Stimulated activated CD4-positive, alpha-beta T cell treated with anti-CD3 and anti-CD28 coated beads, Interleukin-4, amount 100 ng/mL, for 24 hours (primary cell): ENCODE measurements at places on chromosomes 16 and 17.

GRCh38 chr17:35376245-35376644 is 2.8 kb upstream of the SLFN11 start:
- no peak for DNase-seq

- DNase-seq = no peak
These were observed 105.2 kb upstream of the ZNF750 start for GRCh38 chr17:82944990-82945389.

DNA sequence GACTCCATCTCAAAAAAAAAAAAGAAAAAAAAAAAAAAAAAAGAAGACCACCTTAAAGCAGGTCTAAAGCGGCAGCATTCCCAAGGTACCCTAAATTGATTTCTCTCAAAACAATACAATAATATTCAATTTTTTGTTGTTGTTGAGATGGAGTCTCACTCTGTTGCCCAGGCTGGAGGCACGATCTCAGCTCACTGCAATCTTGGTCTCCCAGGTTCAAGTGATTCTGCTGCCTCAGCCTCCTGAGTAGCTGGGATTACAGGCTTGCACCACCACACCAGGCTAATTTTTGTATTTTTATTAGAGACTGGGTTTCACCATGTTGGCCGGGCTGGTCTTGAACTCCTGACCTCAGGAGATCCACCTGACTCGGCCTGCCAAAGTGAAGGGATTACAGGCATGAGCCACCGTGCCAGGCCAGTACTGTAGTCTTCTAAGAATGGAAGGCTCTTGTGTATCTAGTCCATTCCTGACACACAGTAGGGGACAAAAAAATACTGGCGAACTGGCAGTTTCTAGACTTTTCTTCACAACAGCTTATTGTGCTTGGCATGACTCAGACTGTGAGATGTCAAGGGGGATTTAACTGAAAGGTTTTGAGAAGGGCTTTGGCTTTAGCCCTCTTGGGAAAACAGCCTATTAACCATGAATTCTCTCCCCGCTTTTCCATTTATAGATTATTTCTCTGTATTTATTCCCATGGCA is 17.3 kb downstream of the CDR2 start:
- DNase-seq = peak; percentile 22

GRCh38 chr17:57259817-57260216 is 3.5 kb downstream of the MSI2 start:
- DNase-seq = no peak

- DNase-seq = no peak
These were observed 4.6 kb downstream of the CNGB1 start for GRCh38 chr16:57966204-57966771.

- no peak for DNase-seq
These were observed 55.6 kb downstream of the CYLD start for GRCh38 chr16:50797456-50797855.

- no peak for DNase-seq
These were observed 24.4 kb upstream of the ADCY9 start for GRCh38 chr16:4140652-4141051.

DNA sequence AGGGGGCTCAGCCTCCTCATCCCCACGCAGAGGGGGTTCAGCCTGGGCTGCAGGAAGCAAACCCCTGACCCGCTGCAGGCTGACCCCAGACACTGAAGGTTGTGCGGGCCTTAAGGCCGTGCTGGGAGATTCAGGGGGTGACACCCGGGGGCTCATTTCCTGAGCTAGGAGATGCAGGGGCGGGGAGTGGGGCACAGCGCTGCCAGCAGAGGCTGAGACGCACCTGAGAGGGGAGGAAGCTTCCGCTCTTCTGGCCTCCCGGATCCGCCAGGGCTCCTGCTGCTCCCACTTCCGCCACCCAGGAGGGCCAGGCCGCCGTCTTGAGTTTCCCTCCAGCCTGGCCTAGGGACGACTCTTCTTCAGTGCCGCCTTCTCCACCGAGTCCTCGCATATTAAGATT is 173.2 kb upstream of the FOXF1 start:
- no peak for DNase-seq

DNA sequence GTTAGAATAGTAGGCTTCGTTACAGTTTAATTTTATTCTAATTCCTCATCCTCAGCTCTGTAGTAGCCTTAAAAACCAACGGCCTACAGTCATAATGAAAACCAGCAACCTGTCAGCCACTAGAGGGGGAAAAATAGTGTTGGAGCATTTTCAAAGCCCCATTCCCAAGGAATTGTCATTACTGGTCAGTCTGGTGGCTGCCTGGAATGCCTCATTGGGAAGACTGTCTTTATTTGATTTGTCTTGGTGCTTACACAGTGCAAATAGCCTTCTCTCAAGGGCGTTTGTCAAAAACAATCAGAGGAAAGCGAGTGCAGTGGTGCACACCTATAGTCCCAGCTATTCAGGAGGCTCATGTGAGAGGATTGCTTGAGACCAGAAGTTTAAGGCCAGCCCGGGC is 4.7 kb downstream of the LPCAT2 start:
- DNase-seq = no peak

DNA sequence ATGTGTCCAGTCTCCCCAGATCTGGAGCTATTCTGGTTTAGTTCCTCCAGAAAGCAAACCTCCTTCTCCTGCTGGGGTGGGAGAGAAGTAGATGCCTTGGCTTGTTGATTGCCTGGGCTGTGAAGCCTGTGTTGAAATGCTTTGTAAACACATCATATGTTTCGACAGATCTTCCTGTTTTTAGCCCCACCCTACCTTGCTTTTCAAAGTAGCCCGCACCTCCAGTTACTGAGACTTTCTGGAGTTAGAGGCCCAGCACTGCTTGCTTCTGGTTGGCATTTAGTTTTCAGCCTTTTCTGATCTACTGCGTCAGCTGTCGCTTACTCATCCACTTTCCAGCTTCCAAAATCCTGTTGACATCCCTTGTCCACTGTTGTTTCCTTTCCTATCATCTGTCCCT is 17.9 kb upstream of the NDEL1 start:
- no peak for DNase-seq

- DNase-seq = peak; percentile 14
These were observed 1.7 kb upstream of the PRKCB start for GRCh38 chr16:23833960-23834685.

DNA sequence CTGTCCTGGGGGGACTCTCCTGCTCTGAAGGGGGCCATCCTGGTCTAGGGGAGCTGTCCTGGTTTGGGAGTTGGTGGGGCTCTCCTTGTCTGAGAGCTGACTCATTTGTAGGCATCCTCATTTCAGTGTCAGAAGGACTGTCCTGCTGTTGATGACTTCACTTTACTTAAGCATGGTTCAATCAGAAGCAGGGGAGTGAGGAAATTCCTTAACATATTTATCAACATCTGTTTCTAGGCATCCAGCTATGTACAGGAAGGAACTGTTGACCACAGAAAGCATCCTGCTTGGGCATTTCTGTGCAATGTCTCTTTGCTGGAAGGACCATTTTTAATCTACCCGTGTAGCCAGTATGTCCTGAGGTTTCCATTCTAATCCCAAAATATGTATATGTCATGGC is 502.7 kb upstream of the HSBP1 start:
- DNase-seq = no peak

DNA sequence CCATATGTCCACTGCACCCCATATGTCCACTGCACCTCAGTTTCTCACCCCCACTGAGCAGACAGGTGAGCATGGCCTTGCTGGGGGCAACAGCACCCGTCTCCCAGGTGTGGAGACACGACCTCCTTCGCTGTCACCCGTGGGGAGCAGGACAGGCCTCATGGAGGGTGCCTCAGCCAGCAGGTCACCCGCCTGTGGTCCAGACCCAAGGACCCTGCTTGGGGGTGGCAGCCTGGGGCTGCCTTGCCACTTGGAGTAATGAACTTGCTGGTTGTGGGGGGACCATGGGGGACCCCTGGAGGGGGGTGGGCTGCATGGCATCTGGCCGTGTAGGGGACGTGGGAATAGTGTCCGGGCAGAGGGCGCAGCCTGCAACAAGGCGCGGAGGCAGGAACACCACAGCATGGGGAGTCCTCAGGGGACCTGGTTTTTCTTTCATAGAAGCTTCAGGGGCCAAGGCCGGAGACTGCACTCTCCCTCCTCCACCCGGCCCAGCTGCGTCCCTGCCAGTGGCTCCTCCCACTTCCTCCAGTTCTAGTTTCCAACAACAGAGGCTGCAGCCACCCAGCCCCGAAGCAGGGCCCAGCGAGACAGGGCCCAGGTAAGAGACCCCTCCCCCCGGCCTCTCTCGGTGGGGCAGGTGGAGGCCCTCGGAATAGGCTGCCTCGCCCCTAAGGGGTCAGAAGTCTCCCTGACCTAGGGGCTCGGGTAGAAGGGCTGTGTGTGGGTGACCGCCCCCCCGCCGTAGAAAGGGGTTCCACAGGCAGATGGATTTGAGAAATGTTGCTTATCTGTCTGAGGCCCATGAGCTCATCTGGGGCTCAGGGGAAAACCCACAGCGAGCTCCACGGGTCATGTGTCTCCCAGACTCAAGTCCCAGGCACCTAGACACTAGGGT is at the start of gene NHLRC4:
NHLRC4 (plus strand) TSS at position 531 of the 898 bp plus-strand sequence. CDS start 1,043 bp downstream, outside the sequence.
- DNase-seq = peak; percentile 45

DNA sequence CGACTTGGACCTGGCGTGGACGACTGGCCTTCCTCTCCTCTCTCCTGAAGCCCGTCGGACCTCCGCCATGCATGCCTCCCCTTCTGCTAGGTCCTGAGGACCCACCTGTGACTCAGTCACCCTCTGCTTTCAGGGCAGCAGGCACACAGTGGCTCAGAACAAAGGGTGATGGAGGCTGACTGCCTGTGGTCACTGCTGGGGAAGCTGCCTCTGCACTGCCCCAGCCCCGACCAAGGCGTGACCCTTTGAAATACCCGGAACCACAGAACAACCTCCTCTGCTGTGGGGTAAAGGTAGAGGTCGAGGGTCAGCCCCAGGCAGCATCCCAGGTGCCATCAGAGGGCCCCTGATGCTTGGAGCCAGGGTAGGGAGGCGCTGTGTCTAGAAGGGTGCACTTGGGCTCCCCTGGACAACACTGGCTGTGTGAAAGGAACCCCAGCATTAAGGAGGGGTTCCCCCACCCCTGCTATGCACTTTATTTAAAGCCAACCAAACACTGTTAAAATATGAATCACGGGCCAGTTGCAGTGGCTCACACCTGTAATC is 12.5 kb upstream of the SLC4A1 start:
- DNase-seq = no peak

GRCh38 chr17:57006040-57006439 is 28.1 kb downstream of the SCPEP1 start:
- DNase-seq = no peak

- no peak for DNase-seq
These were observed 26.8 kb downstream of the CDK5R1 start for GRCh38 chr17:32513579-32513978.

DNA sequence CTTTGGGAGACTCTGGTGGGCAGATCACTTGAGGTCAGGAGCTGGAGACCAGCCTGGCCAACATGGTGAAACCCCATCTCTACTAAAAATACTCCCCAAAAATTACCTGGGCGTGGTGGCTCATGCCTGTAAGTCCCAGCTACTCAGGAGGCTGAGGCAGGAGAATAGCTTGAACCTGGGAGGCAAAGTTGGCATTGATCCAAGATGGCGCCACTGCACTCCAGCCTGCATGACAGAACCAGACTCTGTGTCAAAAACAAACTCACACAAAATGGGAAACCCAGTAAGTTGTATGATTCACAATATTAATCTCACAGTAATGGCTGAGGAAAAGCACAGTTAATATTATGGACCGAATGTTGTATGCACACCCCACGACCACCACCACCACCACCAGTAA is 24.3 kb downstream of the WSB1 start:
- DNase-seq = no peak

- peak; percentile 5 for DNase-seq
These were observed 49.9 kb upstream of the COX10 start for GRCh38 chr17:14019186-14019956.

- DNase-seq = no peak
These were observed at the start of gene MYOCD for GRCh38 chr17:12665263-12666210. Gene MYOCD (plus strand): TSS chr17:12665890. CDS start chr17:12666189, 299 bp downstream.

DNA sequence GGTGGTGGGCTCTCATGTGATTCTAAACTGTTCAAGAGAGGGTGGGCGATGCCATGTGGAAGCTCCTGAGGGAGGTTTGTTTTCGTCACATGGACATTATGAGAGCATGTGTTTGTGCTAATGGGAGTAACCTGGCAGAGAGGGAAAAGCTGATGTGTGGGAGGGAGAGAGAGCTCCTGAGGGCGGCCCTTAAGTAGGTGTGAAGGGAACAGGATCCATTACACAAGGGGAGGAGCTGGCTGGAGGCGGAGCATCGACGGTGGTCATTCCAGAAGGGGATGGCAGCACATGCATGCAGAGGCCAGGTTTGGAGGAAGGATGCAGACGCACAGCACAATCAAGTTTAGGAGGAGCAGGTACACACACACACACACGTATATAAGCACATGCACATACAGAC is 197.5 kb downstream of the RPTOR start:
- no peak for DNase-seq

DNA sequence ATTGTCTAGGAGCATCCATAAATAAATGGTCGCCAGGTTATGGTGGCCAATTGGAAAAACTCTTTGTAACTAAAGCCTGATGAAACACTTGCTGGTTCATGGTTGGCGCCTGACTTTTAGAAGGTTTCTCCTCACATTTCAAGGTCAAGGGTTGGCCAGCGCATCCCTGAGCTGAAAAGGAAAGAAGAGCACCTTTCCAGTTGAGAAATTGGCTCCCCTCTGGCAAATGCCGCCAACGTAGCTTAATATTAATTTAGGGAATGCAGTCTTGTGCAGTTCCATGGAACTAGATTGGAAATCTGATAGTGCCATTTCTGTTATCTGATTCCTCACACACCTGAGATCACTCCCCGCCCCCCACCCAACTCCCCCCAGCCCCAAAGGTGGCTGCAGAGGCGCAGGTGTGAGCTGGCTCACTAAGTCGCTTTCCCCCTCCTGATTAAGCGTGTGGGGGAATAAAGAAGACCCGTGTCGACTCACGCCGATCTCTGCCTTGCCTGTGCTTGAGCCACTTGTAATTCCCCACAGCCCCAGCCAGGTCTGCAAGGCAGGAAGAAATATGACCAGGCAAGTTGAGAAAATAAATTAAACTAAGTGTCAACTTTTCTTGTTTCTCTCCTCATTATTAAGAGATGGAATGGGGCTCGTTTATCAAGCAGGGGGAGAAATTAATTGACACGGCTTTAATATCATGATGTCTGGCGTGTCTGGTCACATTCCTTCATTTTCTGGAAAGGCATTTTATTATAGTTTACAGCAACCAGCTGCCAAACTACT is 157.7 kb downstream of the CCDC182 start:
- DNase-seq = no peak

DNA sequence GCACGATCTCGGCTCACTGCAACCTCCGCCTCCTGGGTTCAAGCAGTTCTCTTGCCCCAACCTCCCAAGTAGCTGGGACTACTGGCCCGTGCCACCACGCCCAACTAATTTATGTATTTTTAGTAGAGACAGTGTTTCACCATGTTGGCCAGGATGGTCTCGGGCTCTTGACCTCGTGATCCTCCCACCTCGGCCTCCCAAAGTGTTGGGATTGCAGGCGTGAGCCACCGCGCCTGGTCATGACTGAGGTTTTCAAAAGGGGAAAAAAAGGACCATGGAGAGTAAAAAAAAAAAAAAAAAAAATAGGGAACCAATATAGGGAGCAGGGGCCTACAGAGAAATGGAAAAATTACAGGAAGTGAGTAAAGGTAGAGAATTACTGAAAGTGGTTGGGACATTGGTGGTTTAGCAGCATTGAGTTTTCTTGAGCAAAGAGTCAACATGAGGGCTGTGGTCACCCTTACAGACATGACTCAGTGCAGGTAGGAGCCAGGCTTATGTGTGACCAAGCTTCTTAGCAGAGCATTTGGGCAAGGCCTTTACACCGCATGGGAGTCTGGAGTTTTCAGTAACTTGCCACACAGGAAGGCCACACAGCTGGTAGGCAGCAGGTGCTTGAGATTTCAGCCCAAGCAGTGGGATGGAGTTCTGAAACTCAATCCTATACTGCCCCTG is 447.3 kb downstream of the HS3ST3B1 start:
- DNase-seq = no peak

GRCh38 chr17:50928646-50929045 is 62.5 kb upstream of the TOB1 start:
- no peak for DNase-seq
